NCI-H748 treated with DMSO at 0.1 percent for 48 hours (cell line): ENCODE measurements at places on chromosomes 2 and 18.

DNA sequence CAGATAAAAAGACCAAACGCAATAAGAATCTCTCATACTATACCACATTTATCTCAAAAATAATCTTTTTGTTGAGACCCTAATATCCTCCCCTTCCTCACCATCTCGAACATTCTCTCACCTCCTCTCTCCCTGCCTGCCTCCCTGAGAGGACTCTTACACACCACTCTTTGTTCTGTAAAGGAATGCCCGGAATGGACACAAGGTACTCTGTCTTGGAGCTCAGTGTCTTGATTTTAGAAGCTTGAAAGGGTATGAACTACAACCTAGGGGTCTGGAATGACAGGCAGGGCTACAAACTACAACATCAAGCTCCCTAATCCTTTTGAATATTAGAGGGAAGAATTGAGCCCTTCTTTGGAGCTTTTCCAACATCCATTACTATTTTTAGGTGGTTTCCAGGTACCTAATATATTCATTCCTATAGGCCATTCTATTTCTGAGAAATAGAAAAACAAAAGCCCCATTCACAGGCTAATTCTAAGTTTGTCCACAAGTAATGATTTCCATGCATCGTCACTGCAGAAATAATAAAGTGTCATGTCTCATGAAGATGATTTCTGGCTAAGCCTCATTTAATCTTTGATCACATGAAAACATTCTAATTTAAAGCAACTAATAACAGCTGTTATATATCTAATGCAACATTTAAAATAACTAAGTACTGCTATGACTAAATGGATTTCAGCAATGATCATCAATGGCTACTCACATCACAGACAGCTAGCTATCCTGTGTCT is 60.6 kb downstream of the LRP2 start:
- no peak for DNase-seq

- DNase-seq: no peak
Measured at GRCh38 chr2:112162956-112163355, 24.8 kb downstream of the FBLN7 start.

GRCh38 chr18:58046794-58047555 is 2.9 kb downstream of the NEDD4L start:
- DNase-seq: no peak

- DNase-seq: no peak
Measured at GRCh38 chr18:54873884-54874255, 45.6 kb downstream of the RAB27B start.

- no peak for DNase-seq
Measured at GRCh38 chr2:121187982-121188411, 97.0 kb downstream of the TFCP2L1 start.
